NCI-H1417 treated with DMSO at 0.1 percent for 48 hours (cell line): ENCODE measurements at places on chromosomes 2 and 18.

DNA sequence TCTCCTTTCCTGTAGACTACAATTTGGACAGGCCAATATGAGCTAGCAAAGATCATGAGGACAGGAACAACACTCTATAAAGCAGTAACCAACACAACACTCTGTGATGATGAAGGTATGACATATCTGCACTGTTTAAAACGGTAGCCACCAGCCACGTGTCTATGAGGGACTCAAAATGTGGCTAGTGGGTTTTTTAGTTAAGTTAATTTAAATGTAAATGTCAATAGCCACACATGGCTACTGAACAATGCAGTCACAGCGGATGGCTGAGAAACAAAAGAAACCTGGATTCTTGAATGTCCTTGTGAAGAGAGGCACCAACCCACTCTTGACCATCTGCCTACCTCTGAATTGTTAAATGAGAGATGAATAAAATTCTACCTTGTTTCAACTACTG lies 33.9 kb downstream of the FANCL start:
- no peak for DNase-seq

DNA sequence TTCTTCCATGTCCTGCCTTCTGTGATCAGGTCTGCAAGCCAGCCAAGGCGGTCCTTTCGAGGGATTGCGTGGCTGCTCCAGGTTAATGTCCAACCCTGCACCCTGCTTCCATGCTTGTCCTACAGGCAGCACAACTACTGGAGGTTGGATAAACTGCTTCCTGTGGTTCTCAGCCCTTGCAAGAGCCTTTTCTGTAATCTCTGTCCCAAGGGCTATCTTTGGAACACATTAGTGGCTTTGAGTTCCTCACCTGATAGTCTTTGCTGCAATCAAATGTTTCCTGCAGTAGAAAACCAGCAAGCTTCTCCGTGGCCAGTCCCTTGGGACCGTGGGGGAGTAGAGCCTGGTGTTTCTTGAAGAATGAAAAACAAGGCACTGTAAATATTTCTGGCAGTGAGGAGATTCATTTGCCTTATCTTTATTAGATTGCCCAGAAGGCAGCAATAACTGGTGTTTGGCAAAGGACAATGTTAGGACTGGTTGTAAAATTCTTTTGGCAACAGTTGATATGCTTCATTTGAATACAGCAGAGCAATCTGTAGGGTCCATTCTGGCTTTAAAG lies 214.4 kb downstream of the FHOD3 start:
- no peak for DNase-seq

- no peak for DNase-seq
Observed at GRCh38 chr2:206482123-206482522, 38.8 kb downstream of the ADAM23 start.

DNA sequence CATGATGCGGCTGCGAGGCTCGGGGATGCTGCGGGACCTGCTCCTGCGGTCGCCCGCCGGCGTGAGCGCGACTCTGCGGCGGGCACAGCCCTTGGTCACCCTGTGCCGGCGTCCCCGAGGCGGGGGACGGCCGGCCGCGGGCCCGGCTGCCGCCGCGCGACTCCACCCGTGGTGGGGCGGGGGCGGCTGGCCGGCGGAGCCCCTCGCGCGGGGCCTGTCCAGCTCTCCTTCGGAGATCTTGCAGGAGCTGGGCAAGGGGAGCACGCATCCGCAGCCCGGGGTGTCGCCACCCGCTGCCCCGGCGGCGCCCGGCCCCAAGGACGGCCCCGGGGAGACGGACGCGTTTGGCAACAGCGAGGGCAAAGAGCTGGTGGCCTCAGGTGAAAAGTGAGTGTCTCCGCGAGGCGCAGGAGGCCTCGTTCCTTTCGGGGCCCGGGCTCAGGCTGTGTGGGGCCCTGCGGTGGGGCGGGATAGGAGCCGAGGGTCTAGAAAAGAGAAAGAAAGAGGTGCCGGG lies 520 bp downstream of the GLS start:
- DNase-seq = no peak

- DNase-seq = no peak
Observed at GRCh38 chr2:207163756-207164005, 2.1 kb downstream of the KLF7 start.

- DNase-seq = no peak
Observed at GRCh38 chr2:113091231-113091896, 23.6 kb downstream of the IL1F10 start.

DNA sequence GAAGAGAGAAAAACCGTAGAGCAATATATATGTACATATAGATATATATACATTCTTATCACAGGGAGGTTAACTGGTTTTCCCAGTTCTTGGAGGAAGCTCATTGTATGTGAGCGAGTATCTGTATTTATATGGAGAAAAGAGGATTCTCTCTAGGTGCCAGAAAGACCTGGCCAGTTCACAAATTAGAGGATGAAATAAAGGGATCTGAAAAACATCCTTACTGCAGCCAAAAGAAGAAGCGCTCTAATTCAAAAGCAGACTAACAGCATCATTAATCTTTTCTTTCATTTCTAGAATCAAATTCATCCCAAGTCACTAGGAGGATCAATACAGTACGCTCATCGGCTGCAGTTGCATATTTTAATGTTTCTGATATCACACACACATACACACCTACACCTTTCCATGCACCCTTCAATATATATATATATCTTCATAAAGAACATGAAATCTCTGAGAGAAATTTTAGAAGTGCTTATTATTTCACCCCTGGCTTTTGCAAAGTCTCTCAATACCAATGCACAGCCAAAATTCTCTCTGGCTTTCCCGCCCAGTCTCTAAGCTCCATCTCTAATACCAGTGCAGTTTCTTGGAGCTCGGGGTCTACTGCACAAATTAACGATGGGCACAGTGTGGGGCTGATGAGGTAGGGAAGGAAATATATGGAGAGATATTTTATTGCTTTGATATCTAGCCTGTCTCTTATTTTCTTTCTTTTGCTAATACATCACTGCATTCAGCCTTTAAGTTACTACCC lies 731 bp downstream of the NRXN1 start:
- DNase-seq = no peak

GRCh38 chr2:35410431-35411061 lies 945.0 kb upstream of the CRIM1 start:
- no peak for DNase-seq

DNA sequence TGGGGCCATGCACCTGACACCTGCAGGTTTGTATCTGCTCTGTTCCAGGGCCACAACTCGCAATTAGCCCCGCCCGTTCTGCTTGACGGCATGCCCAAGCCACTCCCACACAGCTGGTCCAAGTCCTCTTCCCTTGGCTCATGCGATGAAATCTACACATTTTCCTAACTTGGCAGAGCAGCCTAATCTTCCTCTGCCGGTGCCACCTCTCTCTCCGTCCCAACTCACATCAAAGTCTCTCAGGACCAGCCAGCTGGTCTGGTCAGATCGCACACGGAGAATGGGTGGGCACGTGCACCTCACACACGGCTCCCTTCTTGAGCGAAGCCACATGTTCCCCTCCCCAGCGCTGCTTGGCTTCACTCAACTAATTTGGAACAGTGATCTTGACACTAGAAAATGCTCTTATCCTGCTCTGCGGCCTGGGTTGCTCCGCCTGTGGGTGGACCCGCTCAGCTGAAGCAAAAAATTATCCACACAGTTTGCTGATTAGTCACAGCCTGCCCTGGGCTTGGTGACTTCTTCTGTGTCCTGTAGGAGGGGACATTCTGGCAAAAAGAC lies 176.7 kb downstream of the NRP2 start:
- no peak for DNase-seq

- DNase-seq = no peak
Observed at GRCh38 chr2:136443661-136444060, 321.7 kb upstream of the THSD7B start.
